AG04449 (cell line): ENCODE measurements at places on chromosomes 2 and 18.
A peak's percentile ranks its signal among the peaks of the same experiment; 100 is the strongest.

GRCh38 chr2:46165916-46166315 is 131.3 kb upstream of the EPAS1 start:
- DNase-seq: no peak

- no peak for DNase-seq
Measured at GRCh38 chr2:165193178-165193777, 10.6 kb downstream of the SCN3A start.

DNA sequence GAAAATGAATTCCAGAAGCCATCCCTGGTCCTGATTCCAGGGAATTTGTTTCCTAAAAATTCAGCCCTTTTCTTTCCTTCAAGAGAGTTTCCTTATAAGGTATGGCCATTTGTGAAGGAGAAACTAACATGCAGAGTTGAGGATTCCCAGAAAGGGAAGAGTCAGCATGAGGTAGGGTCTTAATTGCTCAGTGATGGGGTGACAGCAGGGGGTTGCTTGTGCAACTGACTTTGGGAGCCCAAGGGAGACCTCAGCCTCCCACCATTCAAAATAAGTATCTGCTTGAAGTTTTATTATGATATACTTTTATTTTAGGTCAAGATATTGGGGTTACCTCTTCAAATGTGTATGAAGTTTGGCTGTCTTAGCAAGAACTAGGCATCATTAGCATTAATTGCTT is 74.9 kb upstream of the CELF4 start:
- no peak for DNase-seq

DNA sequence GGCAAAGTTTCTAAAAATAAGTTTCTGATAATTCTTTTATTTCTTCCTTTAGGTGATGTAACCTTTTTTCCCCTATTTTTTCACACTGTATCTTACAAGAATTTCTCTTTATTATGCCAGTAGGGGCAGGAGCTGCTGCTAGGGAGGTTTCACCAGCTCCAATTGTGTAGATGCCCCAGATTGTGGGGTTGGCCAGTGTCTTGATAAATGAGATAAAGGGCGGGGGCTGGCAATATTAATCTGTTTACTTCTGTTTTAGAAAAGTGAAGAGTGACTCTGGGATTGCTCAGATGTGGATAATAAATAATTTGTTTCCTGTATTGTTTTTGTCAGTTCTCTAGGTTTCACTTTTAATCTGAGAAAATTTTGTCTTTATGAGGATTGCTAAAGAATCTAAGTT is 190.4 kb downstream of the MC4R start:
- no peak for DNase-seq

DNA sequence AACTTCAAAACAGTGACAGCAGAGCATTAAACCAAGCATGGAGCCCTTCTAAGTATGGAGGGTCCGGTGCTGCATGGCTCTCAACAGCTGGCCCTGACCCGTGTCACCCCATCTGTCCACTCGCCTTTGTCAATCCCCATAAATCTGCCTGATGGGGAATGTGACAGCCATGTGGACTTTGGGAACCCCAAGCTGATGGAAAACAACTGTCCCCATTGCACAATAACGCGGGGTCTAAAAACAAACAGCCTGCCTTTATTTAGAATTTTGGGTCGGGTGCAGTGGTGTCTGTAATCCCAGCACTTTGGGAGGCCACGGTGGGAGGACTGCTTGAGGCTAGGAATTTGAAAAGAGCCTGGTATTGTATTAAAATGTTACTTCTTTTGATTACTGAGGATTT is 17.1 kb upstream of the THADA start:
- DNase-seq: no peak

GRCh38 chr2:101678379-101678778 is 19.1 kb upstream of the MAP4K4 start:
- no peak for DNase-seq

DNA sequence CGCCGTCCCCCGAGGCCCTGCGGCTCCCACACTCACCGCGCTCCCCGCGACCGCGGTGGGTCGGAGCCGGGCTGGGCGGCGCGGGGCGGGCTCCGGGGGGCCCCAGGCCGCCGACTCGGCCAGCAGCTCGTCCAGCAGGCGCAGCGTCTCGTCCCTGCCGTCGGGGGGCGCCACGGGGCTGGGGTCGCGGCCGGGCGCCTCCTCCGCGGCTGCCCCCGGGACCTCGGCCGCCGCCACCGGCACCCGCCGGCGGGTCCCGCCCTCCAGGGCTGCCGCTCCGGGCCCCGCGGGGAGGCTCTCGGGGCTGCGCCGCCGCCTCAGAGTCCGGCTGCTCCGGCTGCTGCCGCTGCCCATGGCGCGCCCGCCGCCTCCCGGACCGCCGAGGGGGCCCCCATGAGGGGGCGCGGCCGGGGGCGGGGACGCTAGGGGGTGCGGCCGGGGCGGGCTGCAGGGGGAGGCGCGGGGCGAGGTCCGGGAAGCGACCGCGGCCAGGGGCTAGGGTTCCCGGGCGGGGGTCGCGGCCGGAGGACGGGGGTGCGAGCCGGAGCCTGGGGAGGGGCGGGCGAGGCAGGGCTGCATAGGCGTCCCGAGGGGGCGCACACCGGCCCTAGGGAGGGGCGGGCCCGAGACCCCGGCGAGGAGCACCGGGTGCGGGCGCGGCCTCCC is at the start of gene CYS1:
TSS of gene CYS1 (minus strand) at position 542 of the 666 bp plus-strand sequence. CDS start at position 354, 188 bp downstream.
- no peak for DNase-seq

GRCh38 chr2:215603440-215603839 is 167.6 kb upstream of the FN1 start:
- no peak for DNase-seq

DNA sequence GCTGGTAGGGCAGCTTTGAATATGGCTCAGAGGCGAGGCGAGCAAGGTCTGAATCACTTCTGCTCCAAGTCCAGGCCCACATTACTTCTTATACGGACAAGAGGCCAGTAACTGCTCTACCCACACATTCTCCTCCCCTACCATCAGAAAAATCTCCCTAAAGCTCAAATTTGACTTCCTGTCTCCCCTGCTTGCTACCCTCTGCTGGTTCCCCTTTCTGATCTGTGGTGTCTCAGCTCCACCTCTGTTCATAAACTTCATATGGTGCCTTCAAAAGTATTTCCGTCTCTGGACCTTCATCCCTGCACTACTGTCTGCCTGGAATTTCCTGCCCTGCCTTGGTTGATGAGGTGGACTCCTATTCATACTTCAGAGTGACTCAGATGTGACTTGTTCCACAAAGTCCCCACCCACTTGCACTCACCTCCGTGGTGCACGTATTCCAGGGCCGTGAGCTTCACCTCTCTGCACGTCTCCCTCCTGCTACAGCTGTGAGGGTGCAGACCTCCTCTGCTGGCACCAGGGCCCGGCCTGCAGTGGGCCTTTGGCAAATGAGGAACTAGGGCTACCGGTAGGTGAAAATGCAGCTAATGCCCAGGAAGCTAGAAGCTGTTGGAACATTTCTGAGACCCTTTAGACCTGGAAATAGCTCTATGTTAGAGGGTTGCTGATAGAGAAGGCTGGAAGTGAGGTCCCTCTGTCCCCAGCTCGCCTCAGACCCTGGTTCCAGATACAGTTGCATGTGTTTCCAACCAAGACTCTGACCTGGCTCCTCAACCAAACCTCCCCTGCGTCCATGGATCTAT is 24.6 kb upstream of the KCMF1 start:
- no peak for DNase-seq

DNA sequence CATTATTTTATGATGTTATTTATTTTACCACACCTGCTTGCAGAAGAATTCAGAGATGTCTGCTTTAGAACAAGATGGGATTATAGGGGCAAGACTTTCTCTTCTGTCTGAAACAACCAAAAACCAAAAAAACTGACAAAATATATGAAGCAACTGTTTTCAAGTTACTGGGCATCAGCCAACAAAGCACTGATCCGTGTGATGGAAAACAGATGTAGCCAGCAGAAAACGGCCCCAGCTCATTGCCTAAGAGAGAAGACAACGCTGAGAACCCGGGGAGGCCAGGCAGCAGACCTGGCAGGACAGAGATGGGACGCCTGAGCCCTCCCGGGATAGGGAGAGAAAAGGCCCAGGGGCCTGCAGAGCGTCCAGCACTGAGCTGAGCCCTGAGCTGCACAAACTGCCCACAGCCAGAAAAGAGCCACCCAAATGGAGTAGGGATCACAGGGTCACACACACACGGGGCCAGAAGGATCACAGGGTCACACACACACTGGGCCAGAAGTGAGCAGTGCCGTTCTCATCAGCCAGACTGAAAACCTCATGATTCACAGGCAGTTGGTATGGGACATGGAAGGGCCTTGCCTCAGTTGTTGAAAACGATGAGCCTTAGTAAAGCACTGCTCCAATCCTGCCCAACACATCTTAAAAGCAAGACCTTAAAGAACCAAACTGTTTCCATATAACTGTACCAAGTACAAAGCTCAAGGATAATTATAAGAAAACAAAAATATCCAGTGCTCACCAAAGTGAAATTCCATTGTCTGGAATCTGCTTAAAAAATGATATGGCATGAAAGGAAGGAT is 12.1 kb downstream of the PXDN start:
- peak; percentile 92 for DNase-seq

DNA sequence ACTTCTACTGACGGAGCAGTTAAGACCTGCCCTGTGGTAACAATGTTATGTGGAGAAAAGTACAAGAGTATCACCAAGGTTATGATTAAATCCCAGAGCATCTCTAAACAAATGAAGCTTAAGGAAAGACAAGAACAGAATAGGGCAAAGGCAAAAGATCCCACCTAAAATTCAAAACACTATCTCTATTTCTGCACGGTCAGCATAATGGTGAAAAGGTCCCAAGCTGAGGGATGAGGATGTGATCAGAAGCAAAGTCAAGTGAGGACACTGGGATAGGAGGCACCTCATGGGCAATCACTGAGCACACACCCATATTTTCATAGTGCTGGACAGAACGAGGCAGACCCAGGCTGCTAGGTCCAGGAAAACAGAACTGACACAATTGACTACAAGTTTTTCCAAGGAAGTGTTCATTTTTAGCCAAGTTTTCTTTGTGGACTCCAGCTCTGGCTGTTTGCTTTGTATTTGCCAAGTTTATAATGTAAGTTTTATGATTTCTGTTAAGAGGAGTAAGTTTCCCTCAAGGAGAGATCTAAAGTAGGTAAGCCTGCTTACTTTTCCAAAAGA is 77.8 kb downstream of the NCKAP5 start:
- DNase-seq: no peak

DNA sequence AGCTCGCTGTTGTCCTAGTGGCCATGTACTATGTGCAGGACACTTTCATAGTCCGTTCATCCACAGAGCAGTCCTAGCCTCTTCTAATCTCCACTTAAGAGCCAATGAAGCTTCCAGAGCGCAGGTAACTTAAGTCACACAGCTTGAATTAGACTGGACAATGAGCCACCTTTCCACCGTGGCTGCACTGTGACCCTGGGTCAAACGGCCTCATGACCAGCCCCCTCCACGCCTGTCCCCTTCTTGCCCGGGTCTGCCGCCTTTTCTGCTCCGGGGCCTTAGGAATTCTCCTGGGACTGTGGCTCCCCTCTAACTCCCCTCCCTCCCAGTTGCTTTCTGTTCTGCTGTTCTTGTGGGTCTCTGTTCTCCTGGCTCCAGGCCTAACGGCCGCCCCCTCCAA is 8.4 kb upstream of the PRKCE start:
- no peak for DNase-seq

GRCh38 chr2:65999796-66000195 is 435.1 kb upstream of the MEIS1 start:
- no peak for DNase-seq

- DNase-seq: no peak
Measured at GRCh38 chr2:158717366-158718195, 77.5 kb upstream of the DAPL1 start.

GRCh38 chr2:231124838-231125568 is at the start of gene HTR2B:
TSS of gene HTR2B (minus strand) at chr2:231125042. CDS start at chr2:231123764, 1,278 bp downstream.
- DNase-seq: no peak

GRCh38 chr2:33064349-33064801 is 117.6 kb downstream of the LTBP1 start:
- no peak for DNase-seq

GRCh38 chr18:45522371-45522770 is 92.9 kb upstream of the SLC14A2 start:
- DNase-seq: no peak

DNA sequence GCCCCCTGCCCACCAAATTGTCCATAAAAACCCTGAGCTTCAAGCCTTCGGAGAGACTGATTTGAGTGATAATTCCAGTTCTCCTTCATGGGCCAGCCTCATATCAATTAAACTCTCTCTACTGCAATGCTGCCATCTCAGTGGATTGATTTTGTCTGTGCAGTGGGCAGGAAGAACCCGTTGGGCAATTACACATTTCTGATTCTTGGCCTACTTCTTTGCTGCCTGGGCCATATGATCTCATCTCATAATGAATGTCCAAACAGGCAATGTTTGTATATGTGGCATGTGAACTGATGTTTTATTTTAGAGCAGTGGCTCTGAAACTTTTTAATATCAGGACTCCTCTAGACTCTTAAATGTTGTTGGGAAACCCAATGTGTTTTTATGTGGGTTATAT is 101.2 kb upstream of the SLC38A11 start:
- DNase-seq: no peak

GRCh38 chr2:48248251-48248933 is 281.6 kb upstream of the STON1 start:
- DNase-seq: peak; percentile 72
